NCI-H460 (cell line): ENCODE measurements at places on chromosomes 4 and X. TPM values are rescaled to one million over a fixed set of nuclear protein-coding genes. Genes with fewer than 3 reads are reported as not detected.

AGTR2 gene
- total RNA-seq: not detected in 2 replicates

PCSK1N gene
- 7.5 and 8.1 TPM in 2 replicates for total RNA-seq

GAGE2A gene
- total RNA-seq: not detected in 2 replicates

TLR8 gene
- total RNA-seq: not detected in 2 replicates

MTNR1A gene
- total RNA-seq: not detected in 2 replicates

ANOS1 gene
- not detected in 2 replicates for total RNA-seq

RTL3 gene
- not detected in 2 replicates for total RNA-seq

SMR3B gene
- not detected in 2 replicates for total RNA-seq

GPR50 gene
- not detected in 2 replicates for total RNA-seq

NEIL3 gene
- total RNA-seq: 43.6 and 44.3 TPM in 2 replicates

DNA sequence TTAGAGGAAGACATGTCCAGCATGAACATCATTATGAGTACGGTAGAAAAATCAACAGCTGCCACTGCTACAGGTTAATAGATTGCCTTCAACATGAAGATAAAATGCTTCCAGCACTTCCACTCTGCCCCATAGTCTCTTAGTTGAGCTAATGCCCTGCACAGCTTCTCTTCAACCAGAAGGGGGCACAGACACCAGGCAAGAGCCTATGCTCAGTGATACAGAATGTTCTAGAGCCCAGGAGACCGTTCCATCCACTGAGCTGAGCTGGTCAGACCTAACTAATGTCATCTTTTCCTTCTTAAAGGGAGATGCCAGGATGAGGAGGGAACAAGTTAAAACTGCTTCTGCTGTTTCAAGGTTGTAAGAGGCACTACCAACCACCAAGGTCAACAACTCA lies 42.2 kb downstream of the SMIM10L2A start:
- peak; percentile 7 for DNase-seq

- DNase-seq: no peak
These were observed at the start of gene ZFP42 for GRCh38 chr4:187995322-187996207. Gene ZFP42, plus strand, starts transcription at chr4:187995771. Its CDS starts 7,037 bp downstream, at chr4:188002808.

DNA sequence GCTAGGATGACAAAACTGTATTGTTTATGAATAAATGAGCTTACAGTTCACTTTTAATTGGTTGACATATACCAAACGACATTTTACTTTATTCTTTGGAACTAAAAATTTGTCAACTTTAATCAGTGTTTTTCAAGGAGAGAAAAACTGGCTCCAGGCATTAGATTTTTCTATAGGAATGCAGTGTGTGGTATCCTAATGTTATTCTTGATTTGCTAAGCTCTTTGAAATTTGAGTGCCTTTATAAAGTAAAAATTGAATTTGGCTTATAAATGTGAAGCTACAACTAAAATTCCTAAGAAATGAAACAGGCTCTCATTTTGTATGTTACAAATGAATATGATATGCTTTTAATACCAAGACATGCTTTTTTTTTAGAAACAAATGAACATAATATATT lies 442.2 kb upstream of the TRAM1L1 start:
- DNase-seq: no peak

DNA sequence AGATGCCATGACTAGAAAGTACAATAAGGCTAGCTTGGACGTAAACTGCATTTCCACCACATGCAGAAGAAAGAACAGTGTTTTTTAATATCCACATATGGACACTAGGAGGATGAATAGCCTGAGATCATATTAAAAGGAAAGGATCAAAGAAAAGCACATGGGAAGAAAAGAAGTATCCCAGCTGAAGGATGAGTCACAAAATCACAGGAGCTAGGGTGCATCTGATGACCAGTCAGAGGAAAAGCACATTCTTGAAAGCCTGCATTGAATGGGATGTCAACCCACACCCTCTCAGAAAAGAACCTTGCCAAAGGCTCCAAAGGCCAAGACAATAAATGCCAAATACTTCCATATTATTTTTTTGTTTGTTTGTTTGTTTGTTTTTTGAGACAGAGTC lies 56.8 kb upstream of the PRDX4 start:
- DNase-seq: no peak

DNA sequence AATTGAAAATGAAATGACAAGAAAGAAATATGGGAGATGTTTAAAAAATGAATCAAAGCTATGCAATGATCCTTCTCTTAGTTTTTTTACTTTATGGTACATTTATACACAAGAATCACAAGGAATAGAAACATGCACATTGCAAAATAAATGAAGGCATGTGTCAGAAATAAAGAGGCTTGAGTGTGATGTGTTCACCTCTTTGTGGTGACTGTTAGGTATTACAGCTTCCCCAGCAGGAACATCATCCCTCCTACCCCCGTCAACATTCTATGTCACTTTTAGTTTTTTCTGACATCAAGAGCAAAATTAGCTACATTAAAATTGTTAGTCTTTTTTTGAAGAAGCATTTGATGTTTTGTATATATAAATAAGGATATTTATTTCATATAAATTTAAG lies 214.8 kb downstream of the SLC4A4 start:
- DNase-seq: no peak

DNA sequence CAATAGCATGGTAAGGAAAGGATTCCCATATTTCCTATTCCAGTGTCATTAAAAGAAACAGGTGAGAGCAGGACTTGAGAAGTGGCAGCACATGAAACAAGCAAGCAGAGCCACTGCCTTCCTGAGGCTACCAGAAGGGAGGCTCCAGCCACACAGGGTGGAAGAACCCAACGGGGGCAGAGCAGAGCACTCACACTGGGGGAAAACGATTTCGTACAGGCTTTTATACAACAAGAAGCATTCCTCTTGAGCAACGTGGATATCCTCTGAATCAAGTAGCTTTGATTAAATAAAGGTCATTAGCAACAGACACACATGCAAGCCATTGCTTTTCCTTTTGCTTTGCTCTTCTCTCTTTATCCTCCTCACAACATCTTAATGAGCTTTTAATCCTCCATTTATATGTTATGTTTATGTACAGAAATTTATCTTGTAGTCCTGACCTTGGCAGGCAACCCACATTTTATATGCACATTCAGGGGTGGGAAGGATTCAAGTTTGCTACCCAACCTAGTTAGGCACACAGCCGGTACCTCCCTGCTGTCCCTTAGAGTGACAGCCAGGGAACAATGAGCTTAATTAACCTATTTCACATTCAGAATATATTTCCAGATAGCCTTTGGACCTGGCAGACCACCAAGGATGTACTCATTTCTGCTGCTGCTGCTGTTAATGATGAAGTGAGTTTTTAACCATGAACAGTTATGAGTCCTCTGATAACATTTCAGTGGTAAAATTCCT lies 202.1 kb downstream of the ARHGAP24 start:
- no peak for DNase-seq

DNA sequence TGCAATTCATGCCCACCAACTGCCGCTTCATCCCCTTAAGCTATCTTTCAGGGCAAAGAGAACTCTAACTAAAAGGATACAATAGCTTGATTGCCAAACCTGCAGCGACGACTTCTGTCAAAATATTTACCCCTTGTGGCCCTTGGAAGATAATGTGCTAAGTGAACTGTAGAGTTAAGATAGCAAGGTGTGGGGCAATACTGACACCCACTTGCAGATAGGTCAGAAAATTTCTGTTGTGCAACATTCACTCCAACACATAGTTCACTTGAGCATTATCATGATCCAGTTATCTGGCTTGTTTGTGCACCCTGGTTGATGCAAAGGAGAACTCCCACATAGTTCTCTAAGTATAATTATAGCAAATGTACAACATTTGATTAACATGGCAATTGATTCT lies 55.6 kb downstream of the RHOXF2B start:
- DNase-seq: no peak

DNA sequence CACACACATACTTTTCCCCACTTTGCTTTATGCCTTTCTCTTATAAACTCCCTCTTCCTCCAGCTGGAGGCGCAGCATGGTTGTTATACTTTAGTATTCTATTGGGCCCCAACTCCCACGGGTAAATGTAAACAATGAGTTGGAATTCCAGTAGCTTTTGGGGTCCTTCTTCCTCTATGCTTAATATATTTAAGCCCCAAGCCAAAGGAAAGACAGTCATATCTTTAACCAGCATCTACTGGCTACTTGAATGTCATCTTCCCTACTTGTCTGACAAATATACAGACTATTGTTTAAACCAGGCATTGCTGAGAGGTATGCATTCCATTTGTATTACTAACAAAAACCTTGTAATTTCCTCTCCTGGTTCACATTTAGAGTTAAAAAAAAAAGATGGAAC lies 72.9 kb downstream of the WDR19 start:
- DNase-seq: no peak

- no peak for DNase-seq
These were observed 205.9 kb downstream of the AASDH start for GRCh38 chr4:56181140-56181953.

DNA sequence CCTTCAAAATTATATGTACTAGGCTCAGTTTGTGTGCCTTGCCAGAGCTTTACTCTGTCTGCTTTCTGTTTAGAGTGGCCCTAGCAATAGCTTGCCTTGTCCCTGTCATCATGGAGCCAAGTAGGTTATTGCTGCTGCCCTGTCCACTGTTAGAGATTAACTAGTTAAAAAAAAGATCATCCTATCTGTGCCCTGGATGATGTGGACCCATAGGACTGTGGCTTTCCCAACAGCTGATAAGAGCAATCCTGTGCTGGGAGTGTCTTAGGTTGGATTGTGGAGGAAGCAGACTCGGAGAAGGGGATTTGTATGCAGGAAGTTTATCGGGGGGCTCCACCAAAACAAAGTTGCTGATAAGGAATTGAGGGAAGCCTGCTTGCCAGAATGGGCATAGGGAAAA lies 23.8 kb downstream of the PPP1R2C start:
- DNase-seq: no peak

GRCh38 chrX:9164086-9164485 lies 130.2 kb upstream of the FAM9B start:
- DNase-seq: no peak

GRCh38 chrX:43269201-43269600 lies 386.9 kb upstream of the MAOA start:
- no peak for DNase-seq

DNA sequence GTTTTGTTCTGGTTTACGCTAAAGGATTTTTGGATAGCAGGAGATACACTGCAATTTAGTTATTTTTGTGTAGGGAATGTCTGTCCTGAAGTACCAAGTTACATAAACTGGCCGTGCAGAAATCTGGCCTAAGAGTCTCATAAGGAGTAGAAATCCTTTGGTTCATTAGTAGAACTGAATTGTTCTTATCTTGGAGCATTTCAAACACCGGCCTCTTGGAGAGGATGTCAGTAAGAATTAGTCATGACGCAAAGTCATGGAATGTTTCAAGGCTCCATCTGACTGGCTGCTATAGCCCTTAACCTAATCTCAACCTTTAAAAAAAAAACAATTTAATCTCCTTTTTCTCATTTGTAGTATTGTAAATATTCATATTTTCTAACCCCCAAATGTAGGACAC lies 15.2 kb downstream of the PDLIM3 start:
- DNase-seq: no peak

- no peak for DNase-seq
These were observed 31.8 kb downstream of the WDR1 start for GRCh38 chr4:10084651-10085358.
